NAMALWA (cell line): ENCODE measurements at places on chromosomes 1 and 21.

GRCh38 chr1:159877695-159878444 is 15.4 kb upstream of the VSIG8 start:
- DNase-seq = no peak

DNA sequence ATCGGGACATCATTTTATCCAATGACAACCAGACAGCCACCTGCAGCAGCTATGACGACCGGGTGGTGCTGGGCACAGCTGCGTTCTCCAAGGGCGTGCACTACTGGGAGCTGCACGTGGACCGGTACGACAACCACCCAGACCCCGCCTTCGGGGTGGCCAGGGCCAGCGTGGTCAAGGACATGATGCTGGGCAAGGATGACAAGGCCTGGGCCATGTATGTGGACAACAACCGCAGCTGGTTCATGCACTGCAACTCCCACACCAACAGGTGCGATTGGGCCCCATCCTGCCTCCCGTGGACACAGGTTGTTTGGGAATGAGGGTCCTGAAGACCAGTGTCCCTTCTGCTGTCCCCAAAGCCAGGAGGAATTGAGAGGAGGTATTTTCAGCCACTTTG is 32.0 kb upstream of the GNPAT start:
- no peak for DNase-seq

DNA sequence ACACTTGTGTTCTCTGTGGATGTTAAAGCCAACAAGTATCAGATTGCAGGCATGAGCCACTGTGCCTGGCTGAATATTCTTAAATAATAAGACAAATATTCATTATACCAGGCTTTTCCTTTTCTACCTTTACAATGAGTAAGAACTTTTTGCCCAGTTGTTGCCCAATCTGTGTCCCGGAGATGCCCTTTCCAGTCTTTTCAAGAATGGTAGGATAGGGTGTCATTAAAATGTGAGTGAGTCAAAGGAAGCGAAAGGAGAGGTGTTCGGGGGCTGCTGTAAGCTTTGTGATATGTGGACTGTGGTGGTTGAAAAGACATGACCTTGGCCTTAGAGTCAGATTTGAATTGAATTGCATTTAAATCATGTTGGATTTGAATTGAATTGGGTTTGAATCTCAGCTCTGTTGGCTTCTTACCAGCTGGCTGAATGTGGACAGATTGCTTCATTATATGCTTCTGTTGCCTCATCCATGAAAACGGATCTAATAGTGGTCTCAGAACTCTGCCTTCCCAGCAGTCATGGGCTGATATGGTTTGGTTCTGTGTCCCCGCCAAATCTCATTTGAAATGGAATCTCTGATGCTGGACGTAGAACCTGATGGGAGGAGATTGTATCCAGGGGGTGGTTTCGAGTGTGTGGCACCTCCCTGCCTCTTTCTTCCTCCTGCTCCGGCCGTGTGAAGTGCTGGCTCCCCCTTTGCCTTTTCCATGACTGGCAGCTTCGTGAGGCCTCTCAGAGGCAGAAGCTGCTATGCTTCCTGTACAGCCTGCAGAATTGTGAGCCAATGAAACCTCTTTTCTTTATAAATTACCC is 22.7 kb upstream of the AADACL3 start:
- no peak for DNase-seq

DNA sequence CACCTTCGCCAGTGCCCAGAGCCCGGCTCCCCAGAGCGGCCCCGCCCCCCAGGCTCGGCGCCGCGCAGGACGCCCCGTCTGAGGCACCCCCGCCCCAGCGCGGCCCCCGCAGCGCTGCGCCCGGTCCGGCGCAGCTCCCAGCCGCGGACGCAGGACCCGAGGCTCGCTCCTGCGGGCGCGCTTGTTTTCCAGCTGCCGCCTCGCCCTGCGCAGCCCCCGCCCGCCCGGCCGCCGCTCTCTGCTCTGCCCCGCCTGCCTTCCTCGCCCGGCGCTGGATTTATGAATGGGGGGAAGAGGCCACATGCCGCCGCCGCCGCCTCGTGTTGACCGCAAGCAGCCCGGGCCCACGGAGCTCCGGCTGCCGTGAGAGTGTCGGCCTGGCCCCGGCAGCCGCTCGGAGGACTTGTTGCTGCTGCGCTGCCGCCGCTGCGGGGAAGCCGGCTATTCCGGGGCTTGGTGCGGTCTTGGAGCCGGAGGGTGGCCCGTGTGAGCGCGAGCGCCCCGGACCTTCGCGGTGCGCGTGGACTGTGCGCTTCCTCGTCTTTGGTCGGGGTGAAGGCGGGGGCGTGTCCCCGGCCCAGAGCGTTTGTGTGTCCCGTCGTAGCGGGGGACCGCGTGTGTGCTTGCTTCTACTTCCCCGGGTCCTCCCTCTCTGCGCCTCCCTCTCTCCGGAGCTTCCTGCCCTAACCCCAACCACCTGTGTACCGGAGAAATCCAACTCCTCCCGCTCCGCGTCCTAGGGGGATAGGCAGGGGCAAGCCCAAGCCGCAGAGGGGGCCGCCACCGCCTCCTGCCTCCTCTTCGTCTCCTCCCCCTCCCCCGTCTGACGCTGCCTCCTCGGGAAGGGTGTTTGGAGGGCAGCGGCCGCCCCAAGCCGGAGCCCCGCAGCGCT is 736 bp downstream of the KCNC4 start:
- peak; percentile 57 for DNase-seq

DNA sequence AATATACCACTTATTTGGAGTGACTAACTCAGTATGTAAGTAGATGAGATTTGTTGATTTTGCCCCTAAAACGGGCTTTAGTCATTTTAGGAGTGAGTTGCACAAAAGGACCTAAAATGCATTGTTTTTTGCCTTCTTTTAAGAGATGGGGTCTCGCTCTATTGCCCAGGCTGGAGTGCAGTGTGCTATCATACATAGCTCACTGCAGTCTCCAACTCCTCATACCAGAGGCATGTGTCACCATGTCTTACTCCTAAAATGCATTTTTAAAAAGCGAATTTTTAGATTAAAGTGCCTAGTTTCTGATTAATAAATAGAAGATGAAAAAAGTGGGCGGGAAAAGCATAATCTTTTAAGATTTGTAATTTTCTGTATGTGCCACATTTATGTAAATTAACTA is 11.5 kb upstream of the NEXN start:
- DNase-seq = no peak

- no peak for DNase-seq
Observed at GRCh38 chr1:21524686-21525339, 15.6 kb downstream of the ALPL start.

GRCh38 chr1:111909030-111909429 is 80.4 kb downstream of the KCND3 start:
- no peak for DNase-seq

DNA sequence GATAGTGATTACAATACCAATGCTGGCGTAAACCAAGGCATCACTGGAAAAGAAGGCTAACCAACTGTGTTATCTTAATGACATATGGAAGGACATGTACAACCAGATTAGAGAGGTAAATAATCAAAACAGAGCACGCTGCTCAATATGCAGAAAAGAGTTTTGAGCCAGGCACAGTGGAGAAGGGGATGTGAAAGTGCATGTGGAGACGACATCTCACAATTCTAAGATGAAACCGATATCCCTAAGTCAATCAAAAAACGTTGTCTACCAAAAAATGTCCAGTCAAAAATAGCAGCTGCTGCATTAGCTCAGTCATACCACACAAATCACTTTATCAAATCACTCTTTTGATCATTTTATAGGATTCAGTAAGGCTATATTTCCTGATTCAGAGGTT is 116.3 kb upstream of the OLIG2 start:
- DNase-seq = no peak

GRCh38 chr21:21715266-21715969 is 717.2 kb downstream of the NCAM2 start:
- DNase-seq = no peak

DNA sequence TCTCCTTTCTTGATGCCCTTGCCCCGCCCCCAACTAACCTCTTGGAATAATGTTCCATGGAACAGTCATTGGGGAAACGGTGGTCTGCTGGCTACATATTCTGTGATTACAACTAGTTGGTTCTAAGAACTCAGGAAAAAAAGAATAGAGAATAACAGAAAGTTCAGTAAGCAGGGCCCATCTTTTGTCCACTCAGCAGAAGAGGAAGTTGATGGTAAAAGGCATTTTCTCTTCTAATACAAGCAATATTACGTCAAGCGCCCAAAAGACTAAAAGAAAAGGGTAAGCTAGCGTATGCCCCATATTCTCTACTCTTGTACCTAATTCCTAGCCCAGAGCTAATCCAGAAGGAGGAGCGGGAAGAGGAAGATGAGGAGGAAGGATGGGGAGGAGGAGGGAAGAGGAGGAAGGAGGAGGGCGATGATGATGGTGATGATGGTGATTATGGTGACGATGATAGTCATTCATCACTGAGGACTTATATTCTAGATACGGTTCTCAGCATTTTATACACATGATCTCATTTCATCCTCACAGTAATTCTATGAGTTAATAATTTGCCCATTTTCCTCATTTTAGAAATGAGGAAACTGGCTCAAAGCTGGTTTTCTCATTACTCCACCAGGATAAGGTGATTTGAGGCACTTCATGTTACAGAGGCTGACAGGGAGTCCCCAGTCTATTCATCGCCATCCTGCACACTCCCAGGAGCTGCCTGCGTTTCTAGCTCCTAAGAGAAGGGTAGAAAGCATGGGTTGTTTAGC is 76.6 kb upstream of the EFHD2 start:
- DNase-seq = no peak

DNA sequence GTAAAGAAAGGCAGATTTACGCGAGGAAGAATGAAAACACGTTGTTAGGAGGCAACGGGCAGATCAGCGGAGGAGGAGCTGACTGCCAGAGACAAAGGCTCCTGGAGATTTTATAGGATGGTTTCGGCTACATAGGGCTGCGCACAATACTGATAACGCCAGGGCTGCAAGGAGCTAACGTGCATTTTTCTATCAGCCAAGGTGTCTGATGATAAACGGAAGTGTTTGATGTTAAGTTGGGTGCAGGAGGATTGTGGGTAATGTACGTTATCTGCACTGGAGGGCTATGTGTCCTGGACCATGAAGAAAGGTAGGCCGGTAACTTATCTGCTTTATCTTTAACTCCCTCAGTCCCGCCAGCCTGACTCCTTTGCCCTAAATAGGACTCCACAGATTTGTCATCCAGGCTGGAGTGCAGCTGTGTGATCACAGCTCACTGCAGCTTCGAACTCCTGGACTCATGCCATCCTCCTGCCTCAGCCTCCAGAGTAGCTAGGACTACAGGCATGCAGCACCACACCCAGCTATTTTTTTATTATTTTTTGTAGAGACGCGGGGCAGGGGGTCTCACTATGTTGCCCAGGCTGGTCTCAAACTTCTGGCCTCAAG is 29.6 kb downstream of the SETD4 start:
- DNase-seq = no peak

DNA sequence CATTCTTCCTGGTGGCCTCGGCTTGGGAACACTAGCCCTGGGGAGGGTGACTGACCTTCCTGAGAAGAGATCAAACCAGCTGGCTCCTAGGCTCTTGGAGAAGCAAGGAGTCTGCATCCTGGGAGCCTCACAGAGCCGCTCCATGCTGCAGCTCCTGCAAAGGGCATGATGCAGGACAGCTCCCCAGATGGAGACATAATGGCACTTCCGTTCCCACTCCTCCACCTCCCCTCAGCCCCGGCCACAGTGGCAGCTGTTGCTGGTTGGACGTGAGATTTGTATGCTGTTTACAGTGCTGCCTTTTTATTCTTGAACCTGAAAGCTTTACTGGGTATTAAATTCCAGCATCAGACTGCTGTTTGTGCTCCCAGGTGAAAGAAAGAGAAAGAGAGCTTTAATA is 83.7 kb upstream of the CTTNBP2NL start:
- DNase-seq = no peak

DNA sequence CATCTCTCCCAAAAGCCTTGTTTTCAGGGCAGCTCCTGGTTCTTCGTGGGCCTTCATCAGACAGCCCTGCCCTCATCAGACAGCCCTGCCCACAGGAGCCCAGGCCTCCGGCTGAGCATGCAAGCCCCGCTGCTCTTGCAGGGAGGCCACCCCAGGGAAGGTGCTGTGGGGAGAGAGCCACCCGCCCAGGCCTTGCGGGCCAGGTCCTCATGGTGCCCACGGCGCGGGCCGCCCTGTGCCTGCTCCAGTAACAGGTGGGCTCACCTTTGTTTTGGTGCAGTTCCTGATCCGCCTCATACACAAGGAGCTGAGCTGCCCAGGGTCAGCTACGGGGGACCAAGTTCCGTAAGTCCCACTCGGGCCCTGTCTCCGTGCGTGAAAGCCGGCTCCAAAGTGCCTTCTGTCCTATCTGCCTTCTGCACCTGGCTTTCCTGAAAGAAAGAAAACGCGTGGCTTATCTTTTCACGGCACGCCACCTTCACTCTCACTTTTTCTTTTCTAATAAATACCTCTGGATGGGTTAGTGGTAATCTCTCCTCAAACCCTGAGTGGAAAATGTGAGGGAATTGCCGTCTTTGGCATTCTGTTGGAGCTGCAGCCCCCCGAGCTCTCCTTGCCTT is 65.9 kb downstream of the SLC37A1 start:
- no peak for DNase-seq

- DNase-seq = no peak
Observed at GRCh38 chr1:186943891-186944686, 115.3 kb downstream of the PLA2G4A start.

GRCh38 chr1:9061252-9061960 is 8.0 kb downstream of the SLC2A5 start:
- DNase-seq = no peak

GRCh38 chr1:15559189-15559810 is 25.6 kb downstream of the AGMAT start:
- DNase-seq = no peak

DNA sequence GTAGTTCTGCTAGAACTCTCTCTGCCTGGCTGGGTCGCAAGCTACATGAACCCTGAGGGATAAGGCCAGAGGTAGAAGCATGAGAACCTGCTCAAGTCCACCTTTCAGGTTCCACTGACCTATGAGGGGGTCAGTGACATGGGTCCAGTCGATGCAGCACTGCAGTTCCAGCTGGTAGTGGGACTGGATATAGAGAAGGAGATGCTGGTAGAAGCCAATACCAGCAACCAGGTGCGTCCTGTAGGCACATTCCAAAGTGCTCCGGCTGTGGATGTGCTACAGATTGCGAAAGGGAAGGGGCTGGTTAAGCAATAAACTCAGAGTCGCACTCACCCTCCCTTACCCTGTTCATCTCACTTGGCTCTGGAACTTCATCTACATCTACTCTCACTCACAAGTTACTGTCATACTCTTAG is 5.7 kb downstream of the SMG5 start:
- no peak for DNase-seq

DNA sequence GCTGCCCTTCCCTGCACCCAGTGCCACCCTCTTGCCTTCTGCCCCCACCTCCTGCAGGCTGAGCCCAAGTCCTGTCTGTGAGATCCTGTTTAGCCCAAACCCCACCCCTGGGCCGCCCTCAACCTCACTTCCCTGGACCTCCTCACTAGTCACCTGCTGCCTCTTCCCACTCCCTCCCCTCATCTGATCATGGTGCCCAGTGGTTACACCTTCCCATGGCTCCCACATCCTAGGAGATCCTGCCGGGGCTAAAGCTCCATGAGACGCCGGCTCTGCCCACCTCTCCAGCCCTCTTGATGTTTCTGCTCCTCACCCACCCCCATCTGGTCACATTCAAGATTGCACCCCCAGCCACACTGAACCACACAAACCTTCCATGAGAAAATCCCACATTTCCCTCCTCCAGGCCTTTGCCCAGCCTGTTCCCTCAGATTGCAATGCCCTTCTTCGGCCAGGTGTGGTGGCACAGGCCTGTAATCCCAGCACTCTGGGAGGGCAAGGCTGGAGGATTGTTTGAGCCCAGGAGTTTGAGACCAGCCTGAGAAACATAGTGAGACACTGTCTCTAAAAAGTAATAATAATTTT is 17.0 kb downstream of the TTC39A start:
- peak; percentile 17 for DNase-seq
